Stimulated activated CD4-positive, alpha-beta T cell treated with anti-CD3 and anti-CD28 coated beads, Interleukin-2, amount 100 ng/mL, for 48 hours (primary cell): ENCODE measurements at places on chromosomes 4 and X.

GRCh38 chr4:69640289-69640688 lies 847 bp upstream of the UGT2A2 start:
- DNase-seq: no peak

DNA sequence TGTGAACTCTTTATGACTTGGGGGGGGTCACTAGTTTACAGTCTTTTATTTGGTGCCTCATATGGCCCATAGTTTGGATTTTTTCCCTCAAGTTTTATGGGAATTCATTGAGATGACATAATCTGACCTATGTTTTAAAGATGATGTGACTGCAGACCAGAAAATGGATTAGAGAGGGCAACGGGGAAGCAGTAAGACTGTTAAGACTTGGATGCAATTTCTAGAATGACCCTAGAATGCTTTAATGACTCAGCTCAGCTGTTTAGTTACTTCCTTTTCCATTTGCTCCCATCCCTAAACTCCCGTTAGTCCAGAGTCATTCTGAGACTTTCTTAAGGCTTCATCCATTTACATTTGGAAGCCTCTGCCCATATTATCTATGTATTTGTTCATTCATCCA lies 59.9 kb upstream of the PDGFRA start:
- no peak for DNase-seq

GRCh38 chr4:176001151-176002006 lies 64.3 kb upstream of the WDR17 start:
- DNase-seq: no peak

DNA sequence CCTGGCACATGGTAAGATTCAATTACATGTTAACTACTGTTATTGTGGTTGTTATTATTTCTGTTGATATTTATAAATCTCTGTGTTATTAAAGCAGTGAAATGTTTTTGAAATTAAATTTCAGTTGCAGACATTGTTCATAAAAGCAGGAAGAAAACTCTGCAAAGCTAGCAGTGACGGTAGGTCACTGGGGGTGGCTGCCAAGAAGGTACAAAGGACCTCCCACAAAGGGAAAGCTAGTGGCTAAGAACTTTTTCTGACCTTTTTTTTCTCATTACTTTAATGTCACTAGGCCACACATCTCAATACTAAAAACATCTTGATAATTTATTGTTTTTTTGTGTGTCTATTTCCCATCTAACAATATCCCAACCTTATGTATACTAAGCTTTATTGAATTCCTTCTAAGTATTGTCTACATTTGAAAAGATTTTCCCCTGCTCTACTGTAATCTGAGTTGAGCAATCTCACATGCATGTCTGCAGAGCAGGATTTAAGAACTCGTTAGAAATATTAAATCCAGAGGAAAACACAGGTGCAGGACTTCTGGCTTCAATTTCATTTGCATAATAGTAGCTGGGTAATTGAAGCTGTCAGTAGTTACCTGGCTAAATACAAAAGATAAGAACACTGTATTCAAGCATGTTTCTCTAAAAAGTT lies 197.3 kb downstream of the CFAP299 start:
- DNase-seq: no peak

- DNase-seq: no peak
Observed at GRCh38 chrX:1587161-1587560, 4.2 kb upstream of the AKAP17A start.

DNA sequence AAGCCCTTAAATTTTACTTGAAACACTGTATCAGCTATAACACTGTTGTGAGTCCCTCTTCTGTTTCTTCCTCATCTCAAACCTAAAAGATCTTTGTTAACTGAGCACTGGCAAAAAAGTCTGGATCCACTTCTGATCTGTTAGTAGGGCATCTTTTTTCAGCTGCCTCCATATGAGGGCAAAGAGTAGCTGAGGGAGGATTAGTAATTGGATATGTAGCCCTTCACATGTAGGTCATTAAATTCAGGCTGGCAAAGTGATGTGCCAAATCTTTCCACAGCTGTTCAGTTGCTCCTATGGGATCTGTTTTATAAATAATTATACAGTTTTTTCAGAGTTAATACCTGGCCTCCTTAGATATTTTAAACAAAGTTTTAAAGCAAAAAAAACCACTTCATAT lies 1.1 kb upstream of the TRMT10A start:
- no peak for DNase-seq

DNA sequence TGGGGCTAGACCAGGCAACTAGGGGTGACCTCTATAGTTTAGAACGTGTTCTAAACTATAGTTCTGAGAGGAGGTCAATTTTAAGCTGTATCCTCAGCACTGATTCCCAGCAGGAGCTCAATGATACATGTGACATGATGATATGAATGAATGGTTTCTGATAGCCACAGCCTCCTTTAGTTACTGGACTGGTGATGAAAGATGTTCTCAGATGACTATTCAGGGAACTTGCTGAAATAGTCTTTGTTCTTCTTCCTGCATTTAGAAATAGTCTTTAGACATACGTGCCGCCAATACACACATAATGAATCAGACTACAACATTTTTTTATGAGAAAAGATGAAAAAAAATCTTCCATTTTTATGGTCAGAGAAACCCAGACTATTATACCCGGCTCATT lies 116.3 kb upstream of the TMEM150C start:
- DNase-seq: no peak

GRCh38 chrX:39451046-39451445 lies 646.7 kb downstream of the BCOR start:
- no peak for DNase-seq

- no peak for DNase-seq
Observed at GRCh38 chr4:171432536-171432935, 380.7 kb upstream of the GALNTL6 start.

DNA sequence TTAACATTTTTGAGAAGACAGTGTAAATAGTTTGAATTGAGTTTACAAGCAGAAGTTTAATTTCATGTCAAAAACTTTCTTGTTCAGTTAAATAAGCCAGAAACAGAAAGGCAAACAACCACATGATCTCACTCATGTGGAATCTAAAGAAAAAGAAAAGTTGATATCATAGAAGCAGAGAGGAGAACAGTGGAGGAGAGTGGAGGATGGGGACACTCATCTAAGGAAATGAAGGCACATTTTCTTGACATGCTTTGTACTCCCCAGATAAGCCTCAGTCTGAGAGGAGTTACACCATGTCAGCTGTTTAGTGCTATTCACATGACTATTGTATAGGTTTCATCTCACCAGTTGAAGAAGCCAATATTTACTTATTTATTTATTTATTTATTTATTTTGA lies 13.5 kb downstream of the SNCA start:
- DNase-seq: no peak

- no peak for DNase-seq
Observed at GRCh38 chr4:1958276-1959103, 50.3 kb downstream of the NELFA start.

DNA sequence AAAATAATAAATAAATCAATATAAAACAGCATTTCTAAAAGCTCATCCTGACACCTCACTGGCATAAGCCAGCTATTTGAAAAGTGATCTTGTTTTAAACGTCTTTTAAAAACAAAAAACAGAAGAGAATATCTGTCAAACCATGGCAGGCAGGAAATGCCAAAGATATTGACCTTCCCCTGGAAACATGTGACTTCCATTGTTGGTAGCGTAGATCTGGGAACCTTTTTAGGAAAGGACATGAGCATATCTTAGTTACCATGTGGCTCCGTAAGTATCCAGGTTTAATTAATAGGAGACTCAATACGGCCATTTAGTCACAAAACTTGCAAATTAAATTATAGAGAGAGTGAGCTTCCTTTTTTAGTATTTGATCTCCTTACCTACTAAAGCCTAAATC lies 83.0 kb upstream of the KLHL4 start:
- no peak for DNase-seq

DNA sequence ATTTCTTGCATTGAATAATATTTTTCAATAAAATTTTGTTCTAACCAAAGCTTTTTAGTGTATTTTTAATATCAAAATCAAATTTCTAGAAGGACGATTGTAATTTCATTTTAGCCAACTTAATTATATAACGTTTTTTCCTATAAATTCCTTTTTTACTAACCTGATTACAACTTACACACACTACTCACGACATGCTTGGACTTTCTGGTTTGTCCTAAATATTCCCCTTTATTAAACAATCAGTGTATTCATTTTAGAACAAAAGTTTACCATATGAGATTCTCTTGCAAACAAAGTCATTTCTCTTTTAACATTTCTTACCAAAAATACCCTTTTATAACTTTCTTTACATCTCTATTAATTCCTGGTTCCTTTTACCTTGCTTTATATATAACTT lies 173.7 kb downstream of the PWWP3B start:
- DNase-seq: no peak

GRCh38 chr4:7898385-7898784 lies 41.3 kb downstream of the AFAP1 start:
- no peak for DNase-seq

- DNase-seq: no peak
Observed at GRCh38 chrX:20969565-20969964, 404.7 kb upstream of the CNKSR2 start.

DNA sequence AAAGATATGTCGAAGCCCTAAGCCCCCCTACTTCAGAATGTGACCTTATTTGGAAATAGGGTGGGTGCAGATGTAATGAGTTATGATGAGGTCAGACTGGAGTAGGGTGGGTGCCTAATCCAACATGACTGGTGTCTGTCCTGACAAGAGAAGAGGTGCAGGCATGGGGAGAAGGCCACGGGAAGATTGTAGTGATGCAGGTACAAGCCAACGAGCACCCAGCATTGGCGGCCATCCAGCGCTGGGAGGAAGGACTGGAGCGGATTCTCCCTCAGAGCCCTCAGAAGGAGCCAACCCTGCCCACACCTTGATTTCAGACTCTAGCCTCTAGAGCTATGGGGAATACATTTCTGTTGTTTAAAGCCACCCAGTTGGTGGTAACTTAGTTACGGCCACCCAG lies 237.2 kb downstream of the EVC2 start:
- DNase-seq: no peak

DNA sequence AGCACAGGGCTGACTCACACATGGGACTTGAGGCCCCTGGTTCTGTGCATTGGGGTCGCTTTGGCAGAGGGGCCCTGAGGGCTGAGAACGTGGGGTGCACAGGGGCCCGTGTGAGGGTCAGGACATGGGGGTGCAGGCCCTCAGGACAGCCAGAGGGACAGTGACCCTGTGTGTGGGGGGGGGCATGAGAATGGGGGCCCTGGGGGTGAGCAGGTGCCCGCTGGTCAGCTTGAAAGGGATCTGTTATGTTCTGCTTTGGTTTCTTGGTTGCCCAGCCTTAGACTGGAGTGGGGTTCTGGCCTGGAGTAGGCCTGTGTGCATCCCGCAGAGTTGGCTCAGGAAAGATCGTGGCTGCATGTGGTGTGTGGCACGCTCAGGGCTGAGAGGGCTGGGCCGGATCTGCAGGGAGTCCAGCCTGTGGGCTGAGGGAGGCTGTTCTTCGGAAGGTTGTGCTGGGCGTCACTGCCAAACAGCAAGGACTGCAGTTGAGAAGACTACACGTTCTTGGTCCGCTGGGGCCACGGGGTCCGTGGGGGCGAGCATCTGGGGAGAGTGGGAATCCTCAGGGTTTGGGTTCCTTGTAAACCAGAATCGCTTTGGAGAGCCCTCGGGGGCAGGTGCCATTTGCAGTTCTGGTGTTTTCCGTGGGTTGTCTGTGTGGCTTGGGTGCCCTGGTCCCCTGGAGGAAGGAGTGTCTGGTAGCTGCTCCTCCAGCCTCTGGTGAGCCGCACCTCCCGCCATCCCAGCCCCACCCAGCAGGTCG lies 15.2 kb upstream of the UVSSA start:
- DNase-seq: no peak

DNA sequence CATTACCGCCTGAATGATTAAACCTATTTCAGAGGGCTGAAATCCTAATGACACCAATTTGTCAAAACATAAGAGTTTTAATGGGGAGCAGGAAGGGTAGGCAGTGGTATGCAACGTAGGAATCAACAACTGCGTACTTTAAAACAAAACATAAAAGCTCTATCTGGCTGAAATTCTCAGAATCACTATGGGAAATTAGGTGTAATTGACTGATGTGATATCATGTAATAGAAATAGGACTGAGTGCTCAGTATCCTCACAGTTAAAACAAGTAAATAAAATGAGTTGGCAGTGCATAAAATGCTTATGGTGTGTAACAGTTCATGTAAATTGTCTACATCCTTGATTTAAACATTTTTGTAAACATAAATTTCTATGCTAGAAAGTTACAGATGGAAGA lies 13.6 kb upstream of the IGSF1 start:
- no peak for DNase-seq

DNA sequence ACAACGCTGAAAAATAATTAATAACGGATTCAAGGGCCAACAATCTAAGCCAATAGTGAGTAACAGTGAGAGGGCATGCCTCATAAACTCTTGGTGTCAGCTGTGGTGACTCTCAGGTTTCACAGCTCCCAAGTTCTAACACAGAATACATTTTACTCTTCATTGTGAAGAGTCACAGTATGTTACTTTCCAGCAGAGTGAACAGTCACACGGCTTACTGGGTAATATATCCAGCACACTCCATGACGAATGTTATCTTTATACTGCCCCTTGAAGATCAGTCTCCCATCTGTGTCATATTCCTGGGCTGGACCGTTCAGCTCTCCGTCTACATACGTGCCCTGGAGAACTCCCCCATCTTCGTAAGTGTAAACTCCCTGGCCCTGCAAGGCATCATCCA lies 23.1 kb downstream of the SETD7 start:
- no peak for DNase-seq

DNA sequence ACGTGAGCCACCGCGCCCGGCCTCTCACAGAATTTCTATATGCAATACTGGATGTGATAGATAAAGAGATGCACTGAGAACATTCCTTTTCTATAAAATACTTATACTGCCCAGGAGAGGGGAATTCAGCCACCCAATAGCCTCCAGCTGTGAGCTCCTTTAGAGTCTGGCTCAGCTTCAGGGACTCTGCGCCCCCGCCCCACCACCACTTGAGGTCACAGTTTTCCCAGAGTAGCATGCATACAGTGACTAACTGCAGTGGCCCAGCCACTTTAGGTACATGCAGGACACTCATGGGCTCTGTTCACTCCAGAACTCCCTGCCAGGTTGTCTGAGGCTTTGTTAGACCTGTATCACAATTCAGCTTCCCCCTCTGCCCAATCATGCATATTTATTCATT lies 144.4 kb upstream of the TET2 start:
- DNase-seq: no peak

DNA sequence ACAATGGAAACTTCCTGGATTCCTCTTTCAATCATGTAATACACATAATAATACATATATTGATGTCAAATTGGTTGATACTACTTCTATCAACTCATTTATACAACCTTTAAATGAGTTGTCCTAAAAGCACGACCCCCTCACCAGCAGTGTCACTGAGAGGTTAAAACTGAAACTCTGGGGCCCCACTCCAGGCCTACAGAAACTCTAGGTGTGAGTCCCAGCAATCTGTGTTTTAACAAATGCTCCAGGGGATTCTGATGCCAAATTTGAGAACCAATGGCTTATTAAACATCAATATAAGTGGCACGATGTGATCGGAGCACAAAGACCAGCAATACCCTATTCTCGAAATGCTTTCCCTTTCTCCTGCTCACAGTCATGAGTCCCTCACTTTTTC lies 47.9 kb downstream of the ATP8A1 start:
- DNase-seq: no peak
